ENCODE measurements at places on chromosomes 12 and 14. TPM values are rescaled to one million over a fixed set of nuclear protein-coding genes. Genes with fewer than 3 reads are reported as not detected.
A peak's percentile ranks its signal among the peaks of the same experiment; 100 is the strongest.

DNA sequence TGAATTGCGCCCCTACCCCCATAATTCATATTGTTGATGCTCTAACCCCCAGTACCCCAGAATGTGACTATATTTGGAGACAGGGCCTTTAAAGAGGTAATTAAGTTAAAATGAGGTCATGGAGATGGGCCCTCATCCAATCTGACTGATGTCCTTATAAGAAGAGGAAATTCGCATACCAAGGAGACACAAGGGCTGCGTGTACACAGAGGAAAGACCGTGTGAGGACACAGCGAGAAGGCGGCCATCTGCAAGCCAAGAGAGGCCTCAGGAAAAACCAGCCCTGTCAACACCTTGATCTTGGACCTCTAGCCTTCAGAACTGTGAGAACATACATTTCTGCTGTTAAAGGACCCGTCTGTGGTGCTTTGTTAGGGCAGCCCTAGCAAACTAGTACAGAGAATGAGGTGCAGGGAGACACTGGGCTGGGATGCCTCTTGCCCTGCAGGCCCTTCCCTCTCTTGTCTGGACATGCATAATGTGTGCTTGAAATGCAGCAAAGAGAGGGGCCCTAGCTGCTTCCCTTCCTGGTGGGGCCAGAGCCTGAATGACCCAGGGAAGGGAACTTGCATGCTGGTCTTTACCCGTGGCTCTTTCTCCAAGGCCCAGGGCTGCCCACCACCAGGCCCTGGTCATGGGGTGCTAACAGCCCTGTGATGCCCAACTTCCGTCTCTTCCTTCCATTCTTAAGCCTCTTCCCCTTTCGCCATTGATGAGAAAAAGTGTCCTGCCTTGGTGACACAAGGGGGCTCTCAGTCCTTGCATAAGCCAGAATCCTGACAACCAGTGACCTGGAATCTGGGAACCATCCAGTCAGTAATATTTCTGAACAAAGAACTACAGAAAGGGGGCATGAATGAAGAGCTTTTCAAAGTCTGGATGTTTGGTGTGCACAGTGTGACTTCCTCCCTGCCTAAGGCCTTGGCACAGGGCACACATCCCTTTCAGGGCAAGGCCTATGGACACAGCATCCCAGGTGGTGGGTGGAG is 50.0 kb upstream of the GPATCH2L start:
- DNase-seq, result peak; percentile 15

DNA sequence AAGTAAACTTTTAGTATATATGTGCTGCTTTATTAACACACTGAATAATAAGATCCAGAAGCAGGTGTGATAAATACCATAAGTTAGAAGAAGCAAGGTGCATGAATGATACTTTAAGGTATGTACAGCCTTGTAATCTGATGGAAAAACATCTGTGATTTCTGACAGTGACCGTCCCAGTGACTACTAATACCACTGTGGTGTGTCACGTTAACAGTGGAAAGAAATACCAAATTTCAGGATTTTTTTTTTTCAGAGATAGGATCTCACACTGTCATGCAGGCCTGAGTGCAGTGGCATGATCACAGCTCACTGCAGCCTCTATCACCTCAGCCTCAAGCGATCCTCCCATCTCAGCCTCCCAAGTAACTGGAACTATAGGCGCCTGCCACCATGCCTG is 21.5 kb downstream of the SDS start:
- DNase-seq, result no peak

Gene ACOT6
- not detected for total RNA-seq

Gene KCNA5
- 0.22 TPM for total RNA-seq

DNA sequence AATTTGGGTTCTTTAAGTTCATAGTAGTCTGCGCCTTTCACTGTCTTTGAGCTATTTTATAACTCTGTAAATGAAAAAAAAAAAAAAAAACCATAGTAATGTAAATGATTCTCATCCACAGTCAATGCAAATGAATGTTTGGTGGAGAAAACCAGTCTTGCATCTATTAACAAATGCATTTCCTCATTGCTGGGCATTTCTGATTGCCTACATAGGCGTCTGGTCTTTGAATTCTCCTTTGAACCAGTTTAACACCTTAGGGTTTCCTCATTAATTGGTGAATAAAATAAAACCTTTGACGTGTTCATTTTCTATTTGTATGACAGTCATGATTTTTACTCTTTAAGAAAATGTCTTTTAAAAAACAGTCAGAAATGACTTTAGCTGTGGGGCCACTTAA is 114.8 kb downstream of the C12orf75 start:
- DNase-seq, result no peak

GRCh38 chr14:98144964-98145363 is 1127.0 kb downstream of the BCL11B start:
- no peak for DNase-seq

GRCh38 chr14:70576891-70577290 is 23.6 kb downstream of the MED6 start:
- no peak for DNase-seq

- no peak for DNase-seq
Observed at GRCh38 chr14:36848213-36848612, 186.6 kb downstream of the PAX9 start.
